ENCODE measurements at places on chromosomes 13 and 19.

DNA sequence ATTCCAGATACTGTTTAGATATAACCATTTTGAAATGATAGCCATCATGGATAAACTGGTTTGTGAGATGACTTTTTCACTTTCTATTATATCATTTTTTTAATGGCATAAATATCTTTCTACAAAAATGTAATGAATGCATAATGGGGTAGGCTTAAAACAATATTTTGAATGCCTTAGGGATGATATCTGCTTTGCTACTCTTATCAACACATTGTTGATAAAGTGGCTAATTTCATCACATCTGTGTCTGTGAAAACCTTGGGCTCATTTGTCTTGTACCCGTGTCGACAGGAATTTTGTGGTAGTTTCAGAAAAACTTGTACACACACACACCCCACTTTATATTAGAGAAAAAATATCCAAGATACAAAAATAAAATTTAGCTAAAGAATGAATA lies 44.1 kb downstream of the SLITRK6 start:
- DNase-seq = no peak

DNA sequence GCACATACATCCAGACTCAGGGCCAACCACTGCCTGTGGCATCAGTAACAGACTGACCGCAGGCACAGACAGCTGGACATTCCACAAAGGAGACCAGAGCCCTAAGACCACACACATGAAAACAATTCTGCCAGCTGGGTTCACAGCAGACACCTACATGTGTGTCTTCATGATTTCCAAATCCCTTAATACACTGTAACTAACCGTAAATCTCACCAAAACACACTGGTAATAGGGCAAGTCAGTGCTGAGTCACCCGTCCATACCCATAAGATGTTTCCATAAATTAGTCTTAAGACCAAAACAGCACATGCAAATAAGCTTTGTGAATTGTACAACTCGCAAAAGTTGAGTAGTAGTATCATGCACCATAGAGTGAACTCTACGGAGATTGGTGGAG lies 65.4 kb downstream of the TUBGCP3 start:
- no peak for DNase-seq

- DNase-seq = no peak
These were observed 10.1 kb downstream of the NFILZ start for GRCh38 chr19:8640402-8641004.

- no peak for DNase-seq
These were observed 256.9 kb downstream of the ZNF536 start for GRCh38 chr19:30629086-30629485.

- no peak for DNase-seq
These were observed 8.9 kb downstream of the RTBDN start for GRCh38 chr19:12825254-12826131.

DNA sequence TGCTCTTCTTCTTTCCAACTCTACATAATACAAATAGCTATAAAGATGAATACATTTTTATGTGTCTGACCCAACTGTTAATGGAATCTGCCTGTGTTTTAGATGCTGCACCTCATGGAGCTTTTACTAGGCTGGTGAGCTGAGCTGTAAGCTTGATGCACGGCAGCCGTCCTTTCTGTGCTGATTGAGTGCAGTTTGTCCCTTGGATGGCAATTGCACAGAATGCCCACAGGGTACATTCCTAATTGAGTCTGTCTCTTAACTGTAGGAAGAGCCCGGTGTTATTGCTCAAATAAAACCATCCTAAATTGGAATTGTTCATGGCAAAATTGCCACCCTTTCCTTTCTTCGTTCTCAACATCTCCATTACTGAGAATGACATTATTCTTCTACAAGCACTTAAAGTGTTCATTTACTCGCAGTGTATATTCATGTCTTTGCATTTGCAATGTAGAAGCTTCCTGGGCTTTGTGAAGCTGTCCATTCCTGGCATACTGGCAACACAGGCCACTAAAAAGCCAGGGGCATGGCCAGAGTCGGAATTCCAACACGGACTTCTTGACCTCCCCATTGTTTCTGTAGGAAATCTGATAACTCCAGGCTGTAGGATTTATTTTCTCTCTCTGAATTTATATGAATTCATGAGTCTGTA lies 85.8 kb downstream of the SLC10A2 start:
- DNase-seq = no peak

DNA sequence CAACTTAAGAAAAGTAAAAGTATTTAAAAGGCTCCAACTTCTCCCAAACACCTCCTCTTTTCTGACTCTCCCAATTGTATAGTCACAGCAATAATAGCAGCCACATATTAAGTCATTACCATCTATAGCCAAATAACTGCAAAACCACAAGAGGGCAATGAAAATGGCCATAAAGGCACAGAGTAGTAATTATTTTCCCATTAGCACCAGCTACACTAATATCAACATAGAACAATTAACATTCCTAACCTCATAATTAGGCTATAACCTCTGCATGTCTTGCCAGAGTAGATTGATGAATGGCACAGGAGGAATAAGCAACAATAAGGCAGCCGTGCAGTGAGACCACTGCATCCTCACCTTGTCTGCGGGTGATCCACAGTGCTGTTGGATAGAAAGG lies 226.4 kb upstream of the SERP2 start:
- no peak for DNase-seq

DNA sequence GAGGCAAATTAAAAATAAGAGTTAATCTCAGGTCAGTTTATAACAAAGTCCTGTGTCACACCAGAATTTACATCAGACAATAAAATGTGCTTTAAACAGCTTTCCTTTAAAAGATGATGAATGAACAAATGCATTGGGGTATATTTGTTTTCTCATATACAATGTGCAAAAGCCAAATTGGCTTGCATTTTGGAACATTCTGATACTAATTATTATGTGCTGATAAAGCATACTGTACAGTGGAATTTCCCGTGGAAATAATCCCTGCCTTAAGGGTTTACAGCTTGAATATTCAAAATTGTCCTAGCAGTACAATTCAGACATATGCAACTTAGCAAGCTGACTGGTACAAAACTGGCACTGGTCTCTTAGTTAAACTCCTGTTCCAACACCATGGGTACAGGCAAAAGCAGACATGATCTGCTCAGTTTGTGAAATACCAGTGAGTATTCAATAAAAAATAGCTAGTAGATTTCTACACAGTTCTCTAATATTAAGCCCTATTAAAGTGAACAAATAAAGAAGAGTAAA lies 373.4 kb downstream of the SLITRK1 start:
- DNase-seq = no peak

GRCh38 chr13:98909016-98909415 lies 68.8 kb downstream of the DOCK9 start:
- no peak for DNase-seq

GRCh38 chr19:33301900-33302174 lies 497 bp downstream of the CEBPA start:
- no peak for DNase-seq

- no peak for DNase-seq
These were observed 1198.3 kb downstream of the OLFM4 start for GRCh38 chr13:54226876-54227275.

GRCh38 chr13:58056426-58056825 lies 424.9 kb downstream of the PCDH17 start:
- no peak for DNase-seq

GRCh38 chr19:45826934-45827333 lies 11.8 kb upstream of the RSPH6A start:
- DNase-seq = no peak

- DNase-seq = no peak
These were observed 293.6 kb downstream of the TEX29 start for GRCh38 chr13:111614009-111614408.

- DNase-seq = no peak
These were observed 14.9 kb downstream of the SH3GL1 start for GRCh38 chr19:4385291-4386040.

GRCh38 chr19:54186934-54187381 lies 2.4 kb downstream of the MBOAT7 start:
- no peak for DNase-seq

- no peak for DNase-seq
These were observed 13.9 kb downstream of the VSTM2B start for GRCh38 chr19:29539670-29540069.

DNA sequence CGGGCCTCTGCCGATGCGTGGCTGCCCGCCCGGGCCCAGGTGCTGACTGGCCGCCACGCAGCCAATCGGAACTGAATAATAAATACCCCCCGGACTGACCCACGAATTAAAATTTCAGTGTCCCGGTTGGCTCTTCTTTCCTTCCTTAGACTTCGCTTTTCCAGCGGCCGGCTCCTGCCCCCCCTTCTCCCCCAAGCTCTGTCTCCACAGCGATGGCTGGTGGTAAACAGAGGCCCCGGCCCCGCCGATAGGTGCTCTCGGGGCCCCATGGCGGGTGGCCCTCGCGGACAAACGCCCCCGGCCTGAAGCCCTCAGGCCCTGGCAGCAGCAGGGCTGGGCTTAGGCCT lies 2.6 kb downstream of the ZBTB7A start:
- DNase-seq = no peak

DNA sequence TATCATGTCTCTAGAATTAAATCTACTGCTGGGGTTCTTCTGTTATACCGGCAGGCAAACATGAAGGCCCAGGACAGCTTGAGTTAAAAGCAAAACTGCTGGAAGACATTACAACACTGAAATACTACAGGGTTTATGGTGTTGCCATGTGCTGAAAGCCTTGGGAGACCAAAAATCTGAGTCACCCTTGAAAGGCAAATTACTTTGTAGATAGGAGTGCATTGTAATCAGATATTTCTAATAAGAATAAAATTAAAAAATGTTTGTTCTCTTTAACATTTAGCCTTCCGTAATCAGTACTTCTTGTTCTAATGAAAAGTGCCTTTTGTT lies 181.3 kb downstream of the PCDH9 start:
- no peak for DNase-seq

- no peak for DNase-seq
These were observed 18.4 kb downstream of the EPN1 start for GRCh38 chr19:55693336-55693974.

- DNase-seq = no peak
These were observed 237.4 kb downstream of the RGCC start for GRCh38 chr13:41694545-41695301.

DNA sequence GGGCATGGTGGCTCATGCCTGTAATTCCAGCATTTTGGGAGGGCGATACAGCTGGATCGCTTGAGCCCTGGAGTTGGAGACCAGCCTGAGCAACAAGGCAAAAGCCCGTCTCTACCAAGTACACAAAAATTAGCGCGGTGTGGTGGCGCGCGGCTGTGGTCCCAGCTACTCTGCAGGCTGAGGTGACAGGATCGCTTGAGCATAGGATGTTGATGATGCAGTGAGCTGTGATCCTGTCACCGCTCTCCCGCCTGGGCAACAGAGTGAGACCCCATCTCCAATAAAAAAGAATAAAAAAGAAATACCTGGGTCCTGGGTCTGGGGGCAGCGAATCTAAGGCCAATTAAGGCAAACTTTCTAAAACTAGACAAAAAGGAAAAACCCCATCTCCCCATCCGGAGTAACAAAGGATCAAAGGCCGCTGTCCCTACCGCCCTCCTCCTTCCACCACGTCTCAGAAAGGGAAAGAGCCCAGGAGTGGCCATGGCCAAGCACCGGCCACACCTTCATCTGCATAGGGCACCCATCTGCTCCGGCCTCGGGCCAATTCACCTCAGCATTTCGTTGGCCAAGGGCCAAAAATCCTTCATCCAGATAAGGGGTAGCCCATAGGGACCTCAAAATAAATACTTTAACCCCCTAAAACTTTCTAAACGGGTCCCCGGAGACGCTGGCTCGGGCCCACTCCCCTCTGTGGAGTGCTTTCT lies 851 bp downstream of the ZNF320 start:
- DNase-seq = no peak

DNA sequence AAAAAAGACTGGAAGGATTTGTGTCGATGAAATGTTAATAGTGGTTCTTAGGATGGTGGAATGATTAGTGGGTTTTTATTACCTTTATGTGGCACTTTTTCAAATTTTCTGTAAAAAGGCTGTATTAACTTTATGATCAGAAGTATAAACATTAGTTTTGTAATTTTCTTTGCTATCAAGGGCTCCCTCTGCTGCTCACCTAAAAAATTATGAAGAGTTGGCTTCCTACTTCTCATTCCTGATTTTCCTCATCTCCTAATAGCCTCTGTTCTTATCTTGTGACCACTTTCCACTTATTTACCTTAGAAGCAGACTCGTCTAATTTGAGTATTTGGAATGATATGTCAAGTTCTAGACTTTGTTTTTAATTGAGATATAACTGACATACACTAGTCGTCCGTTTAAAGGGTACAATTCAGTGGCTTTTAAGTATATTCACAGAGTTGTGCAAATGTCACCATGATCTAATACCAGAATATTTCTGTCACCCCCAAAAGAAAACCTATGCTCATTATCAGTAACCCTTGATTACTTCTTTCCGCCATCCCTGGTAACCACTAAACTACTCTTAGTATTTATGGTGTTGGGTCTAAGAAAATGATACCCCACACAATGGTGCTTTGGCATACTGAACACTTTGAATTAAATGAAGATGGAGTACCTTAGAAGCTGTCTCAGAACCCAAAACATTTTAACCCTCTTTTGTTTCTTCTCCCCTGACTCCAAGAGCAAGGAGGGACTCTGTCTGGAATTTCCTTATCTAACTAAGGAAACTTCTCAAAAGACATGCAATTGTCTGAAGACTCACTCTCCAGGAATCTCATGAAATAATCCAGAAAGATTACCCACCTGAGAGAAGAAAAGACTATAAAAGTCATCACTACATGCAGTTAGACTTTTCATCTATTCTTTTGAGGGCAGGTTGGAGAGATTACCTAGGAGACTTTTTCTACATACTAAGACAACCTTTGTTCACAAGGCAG lies 311.3 kb downstream of the DLEU7 start:
- DNase-seq = no peak

DNA sequence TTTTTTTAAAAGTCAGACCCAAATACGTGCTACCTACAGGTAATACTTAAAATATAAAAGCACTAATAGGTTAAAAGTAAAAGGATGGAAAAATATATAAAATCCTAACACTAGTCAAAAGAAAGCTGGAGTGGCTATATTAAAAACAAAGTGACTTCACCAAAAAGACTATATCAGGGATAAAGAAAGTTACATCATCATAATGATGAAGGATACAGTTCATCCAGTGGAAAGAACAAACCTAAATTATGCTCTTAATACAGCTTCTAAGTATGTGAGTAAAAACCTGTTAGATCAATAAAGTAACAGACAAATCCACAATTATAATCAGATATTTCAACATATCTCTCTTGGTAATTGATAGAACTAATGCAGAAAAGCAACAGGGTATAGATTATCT lies 1.1 kb upstream of the ZNF780B start:
- no peak for DNase-seq

GRCh38 chr19:6735181-6735911 lies 2.0 kb downstream of the GPR108 start:
- no peak for DNase-seq

Data from activated naive CD8-positive, alpha-beta T cell treated with anti-CD3 and anti-CD28 coated beads, Interleukin-2, amount 50 U/mL, for 16 hours (primary cell).